NCI-H1694 (cell line): ENCODE measurements at places on chromosomes 2 and 18.

GRCh38 chr2:220662431-220662830, 909.7 kb downstream of the EPHA4 start:
- no peak for DNase-seq

DNA sequence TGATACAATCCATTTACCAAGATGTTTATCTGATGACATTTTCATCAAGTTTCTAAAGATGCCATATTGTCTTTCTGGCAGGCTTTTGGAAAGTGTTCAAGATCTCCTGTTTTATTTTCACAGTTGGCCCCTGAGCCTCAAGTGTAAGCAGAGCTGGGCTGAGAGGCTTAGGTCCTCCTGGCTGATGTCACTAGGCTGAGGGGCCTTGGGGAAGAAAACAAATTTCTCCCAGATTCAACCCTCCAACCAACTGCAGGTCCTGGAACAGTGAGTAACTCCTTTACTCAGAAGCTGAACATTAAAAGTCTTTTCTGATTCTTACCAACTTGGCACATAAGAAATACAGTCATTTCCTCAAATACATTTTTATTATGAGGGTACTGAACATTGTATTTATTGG, 14.9 kb upstream of the IL1RL1 start:
- DNase-seq: no peak

GRCh38 chr2:162768656-162769055, 69.9 kb downstream of the KCNH7 start:
- peak; percentile 6 for DNase-seq

DNA sequence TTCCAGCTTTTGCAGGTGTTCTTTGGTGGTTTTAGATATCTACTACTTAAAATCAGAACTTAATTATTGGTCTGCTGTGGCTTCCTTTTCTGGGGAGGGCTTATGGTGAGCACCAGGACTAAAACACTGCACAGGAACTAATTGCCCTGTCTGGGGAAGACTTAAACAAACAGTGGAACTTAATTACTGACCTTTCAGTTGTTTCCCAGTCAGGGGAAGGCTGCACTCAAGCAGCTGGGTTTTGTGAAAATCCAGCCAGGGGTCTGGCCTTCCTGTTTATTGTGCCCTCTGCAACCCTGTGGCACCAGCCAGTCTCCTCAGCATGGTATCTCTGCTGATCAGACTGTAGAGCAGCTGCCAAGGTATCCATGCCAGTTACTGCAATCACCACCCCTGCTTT, 398.2 kb downstream of the ADCYAP1 start:
- no peak for DNase-seq
